D721Med (cell line): ENCODE measurements at places on chromosomes 6 and 20.

DNA sequence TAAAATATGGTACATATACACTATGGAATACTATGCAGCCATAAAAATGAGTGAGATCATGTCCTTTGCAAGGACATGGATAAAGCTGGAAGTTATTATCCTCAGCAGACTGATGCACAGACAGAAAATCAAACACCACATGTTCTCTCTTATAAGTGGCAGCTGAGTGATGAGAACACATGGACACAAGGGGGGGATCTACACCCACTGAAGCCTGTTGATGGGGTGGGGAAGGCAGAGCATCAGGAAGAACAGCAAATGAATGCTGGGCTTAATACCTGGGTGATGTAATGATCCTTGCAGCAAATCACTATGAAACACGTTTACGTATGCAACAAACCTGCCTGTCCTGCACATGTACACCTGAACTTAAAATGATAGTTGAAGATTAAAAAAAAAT lies 71.3 kb downstream of the MANEA start:
- no peak for DNase-seq

GRCh38 chr6:159282421-159282820 lies 113.2 kb downstream of the FNDC1 start:
- DNase-seq, result no peak

DNA sequence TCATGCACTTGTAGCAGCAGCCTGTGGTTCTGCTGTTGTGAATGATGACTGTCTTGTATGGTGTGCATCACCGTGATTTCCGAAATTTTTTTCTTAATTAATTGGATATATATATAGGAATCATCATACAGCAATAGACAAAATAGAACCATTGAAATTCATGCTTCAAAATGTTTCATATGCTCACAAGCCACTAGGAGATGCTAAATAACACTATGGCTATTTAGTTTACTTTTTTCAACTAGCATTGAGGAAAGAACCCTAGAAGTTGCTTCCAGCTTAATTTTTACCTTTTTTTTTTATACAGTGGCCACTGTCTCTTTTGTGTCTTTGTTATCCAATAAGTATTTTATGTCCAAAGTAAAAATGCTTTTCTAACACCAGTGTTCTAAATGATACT lies 485.4 kb downstream of the CDKAL1 start:
- no peak for DNase-seq

- no peak for DNase-seq
Measured at GRCh38 chr6:107819217-107819616, 4.9 kb downstream of the SCML4 start.

DNA sequence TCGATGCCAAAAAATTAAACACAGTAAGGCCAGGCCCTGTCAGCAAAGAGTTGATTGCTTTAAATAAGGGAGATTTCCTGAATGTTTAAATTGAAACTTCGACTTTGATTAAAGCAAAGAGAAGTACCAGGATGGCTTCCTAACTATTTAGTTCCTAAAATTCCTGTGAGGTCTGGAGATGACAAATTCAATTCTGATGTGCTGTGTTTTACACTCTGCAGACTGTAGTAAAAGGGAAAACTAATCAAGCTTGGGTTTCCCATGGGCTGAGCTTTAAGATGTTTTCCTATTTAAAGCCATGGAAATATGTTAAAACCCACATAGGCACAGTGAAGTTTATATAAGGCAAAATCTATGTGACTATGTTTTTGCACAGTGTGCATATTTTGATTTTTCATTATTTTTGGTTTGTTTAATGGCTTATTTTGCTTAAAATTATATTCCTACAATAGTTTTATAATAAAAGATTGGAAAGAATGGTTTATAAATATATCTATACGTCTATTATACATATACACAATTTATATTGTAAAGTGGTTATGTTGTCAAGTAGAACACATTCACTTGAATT lies 198.5 kb upstream of the EYA4 start:
- no peak for DNase-seq

- DNase-seq, result no peak
Measured at GRCh38 chr6:136086686-136087085, 163.4 kb downstream of the MTFR2 start.

DNA sequence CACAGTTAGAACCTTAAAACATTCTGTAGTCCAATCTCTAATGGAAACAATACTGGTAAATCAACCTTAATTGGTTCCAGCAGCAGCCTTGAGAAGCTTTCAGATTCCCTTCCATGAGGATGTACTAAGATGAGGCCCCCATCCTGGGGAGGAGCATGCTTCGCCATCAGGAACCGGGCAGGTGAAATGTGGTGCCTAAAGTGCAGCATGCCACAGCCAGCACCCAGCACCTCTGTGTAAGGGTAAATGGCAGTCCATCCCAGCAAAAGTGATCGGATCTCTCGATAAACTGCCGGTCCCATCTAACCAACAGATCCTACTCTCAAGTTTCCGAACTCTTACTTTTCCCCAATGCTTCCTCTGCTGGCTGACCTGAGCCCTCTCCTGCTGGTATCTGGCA lies 166.3 kb upstream of the PDE10A start:
- DNase-seq, result no peak

DNA sequence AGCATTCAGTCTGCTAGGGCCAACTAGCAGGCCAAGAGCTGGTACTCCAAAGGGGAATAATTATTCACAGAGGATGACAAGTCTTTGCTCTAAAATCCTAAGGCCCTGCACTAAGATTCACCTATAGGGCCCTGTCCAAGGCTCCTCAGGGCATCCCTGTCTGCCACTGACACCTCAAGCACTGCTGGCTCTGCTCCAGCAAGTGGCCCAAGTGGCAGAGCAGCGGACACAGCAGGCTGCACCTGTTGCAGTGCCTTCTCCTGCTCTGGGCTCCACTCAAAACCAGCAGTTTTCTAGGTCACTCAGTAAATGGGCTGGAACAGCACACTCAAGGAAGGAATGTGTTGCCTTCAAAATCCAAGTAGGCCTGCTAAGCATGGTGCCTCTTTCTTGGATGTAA lies 36.4 kb upstream of the SMOC2 start:
- DNase-seq, result no peak

GRCh38 chr6:17987447-17987696 lies at the start of gene KIF13A:
Gene KIF13A, minus strand, starts transcription at chr6:17987635. Its CDS starts 172 bp downstream, at chr6:17987463.
- DNase-seq, result no peak

DNA sequence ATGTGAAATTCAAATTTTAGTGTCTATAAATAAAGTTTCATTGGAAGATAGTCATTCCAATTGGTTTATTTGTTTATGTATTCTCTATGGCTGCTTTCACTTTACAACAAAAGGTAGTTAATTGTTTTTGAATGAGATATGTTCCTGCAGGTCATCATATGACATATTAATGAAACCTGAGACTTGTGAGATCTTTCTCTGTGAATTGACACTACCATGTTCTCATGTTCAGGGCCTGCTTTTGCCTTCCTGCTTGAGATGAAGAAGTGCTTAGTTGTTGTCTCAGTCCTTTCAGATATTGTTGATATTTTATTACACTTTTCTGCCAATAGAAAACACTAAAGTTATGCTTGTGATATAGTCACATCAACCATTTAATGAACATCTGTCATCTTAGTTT lies 132.5 kb downstream of the UTRN start:
- DNase-seq, result no peak
